ENCODE measurements at places on chromosomes 4 and X.

GRCh38 chrX:151983186-151983585 lies 8.7 kb upstream of the GABRE start:
- peak; percentile 38 for DNase-seq

- DNase-seq: peak; percentile 76
These were observed 31.2 kb downstream of the CCNI start for GRCh38 chr4:77044461-77045150.

- DNase-seq: peak; percentile 2
These were observed 461 bp upstream of the SLC9A6 start for GRCh38 chrX:135984791-135985156.

- no peak for DNase-seq
These were observed 335.6 kb downstream of the GASK1B start for GRCh38 chr4:157837071-157837703.

GRCh38 chr4:22903913-22904312 lies 211.2 kb downstream of the GBA3 start:
- no peak for DNase-seq

DNA sequence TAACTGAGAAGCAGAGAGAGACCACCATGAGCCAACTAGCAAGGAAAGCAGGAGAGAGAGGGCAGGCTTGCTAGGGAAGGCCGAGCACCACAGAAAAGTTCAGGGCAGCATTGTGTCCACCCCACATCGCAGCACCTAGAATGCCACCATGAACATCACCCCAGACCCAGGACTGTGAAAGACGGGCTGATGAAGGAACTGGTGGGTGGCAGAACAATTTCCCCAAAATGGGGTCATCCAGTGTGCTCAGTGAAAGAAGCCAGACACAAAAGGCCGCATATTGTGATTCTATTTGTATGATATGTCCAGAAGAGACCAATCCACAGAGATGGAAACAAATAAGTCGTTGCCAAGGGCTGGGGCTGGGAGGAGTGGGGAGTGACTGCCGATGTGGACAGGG lies 16.8 kb downstream of the PNMA6E start:
- no peak for DNase-seq

- no peak for DNase-seq
These were observed 291.3 kb upstream of the ANKRD50 start for GRCh38 chr4:125003840-125004239.

GRCh38 chrX:118420462-118420861 lies 74.6 kb downstream of the WDR44 start:
- peak; percentile 41 for DNase-seq

- no peak for DNase-seq
These were observed 632.7 kb downstream of the RAPGEF2 start for GRCh38 chr4:159735281-159736207.

DNA sequence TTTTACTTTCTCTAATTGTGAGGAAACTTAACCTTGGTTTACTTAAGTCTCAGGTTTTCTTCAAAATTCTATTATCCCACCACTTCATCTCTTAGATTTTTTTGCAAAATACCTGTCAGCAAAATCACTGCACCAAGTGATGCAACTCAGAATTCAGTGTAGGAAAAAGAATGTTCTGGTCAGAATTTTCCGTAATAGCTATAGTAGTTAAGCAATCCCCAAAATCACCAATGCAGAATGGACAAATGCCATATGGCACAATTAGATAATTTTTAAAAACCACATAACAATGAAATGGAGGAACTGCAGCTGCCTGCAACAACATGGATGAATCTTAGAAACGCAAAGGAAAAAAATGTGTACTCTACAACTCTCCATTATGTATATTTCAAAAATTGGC lies 373.1 kb downstream of the NAF1 start:
- no peak for DNase-seq

- no peak for DNase-seq
These were observed 15.3 kb upstream of the HMGB3 start for GRCh38 chrX:150967786-150968185.

GRCh38 chr4:5500165-5500564 lies 208.2 kb downstream of the EVC2 start:
- DNase-seq: no peak

DNA sequence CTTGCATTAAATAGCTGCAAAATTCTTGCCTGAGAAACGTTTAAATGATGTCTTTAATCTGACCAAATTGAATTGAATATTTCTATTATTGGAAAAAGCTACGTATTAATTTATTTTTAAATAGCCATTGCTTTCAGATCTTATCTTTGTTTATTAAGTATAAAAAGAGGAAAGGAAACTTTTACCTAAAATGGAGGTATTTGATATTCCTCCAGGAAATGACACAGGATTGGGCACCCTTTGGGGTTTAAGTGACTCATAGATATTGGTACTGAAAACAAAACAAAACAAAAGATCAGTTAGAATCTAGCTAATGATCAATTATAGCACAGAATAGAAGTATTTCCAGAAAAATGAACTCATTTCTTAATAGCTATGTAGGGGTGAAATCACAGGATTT lies 34.1 kb downstream of the PLS3 start:
- no peak for DNase-seq

Measured in HT-29 (cell line).